ENCODE measurements at places on chromosomes 11 and 22.

DNA sequence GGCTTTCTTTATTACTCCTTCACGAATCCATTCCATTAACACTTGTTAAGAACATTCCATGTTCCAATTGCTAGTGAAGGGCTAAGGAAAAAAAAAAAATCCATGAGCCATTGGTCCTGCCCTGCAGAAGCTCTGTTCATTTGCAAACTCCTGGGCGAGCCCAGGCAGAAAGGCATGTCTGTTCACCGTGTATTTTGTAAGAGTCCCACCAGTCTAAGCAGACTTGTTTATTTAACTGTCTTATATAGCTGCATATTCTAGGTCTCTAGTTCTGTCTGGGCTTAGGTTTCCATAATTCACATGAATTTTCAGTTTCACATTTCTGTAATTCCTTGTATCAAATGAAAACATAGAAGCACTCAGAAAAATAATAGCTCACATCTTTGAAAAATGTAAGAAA, 97.4 kb upstream of the POU2AF2 start:
- DNase-seq, result no peak

GRCh38 chr11:57482782-57483561, 22.6 kb downstream of the RTN4RL2 start:
- DNase-seq, result peak; percentile 33

DNA sequence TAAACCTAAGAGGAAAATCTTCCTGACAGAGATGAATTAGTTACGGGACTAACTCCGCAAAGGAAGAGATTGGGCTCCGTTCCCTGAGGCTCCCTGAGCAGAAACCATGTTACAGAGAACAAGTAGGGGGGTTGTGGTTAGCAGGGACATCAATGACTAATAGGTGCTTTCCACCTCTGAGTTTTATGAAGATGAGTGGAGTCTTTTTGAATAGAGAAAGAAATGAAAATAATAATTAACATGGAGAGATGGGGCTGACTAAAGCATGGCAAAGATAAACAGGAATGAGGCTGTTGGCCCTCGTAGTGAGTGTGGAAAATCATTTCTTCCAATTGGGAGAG, 47.5 kb upstream of the PICALM start:
- peak; percentile 7 for DNase-seq

DNA sequence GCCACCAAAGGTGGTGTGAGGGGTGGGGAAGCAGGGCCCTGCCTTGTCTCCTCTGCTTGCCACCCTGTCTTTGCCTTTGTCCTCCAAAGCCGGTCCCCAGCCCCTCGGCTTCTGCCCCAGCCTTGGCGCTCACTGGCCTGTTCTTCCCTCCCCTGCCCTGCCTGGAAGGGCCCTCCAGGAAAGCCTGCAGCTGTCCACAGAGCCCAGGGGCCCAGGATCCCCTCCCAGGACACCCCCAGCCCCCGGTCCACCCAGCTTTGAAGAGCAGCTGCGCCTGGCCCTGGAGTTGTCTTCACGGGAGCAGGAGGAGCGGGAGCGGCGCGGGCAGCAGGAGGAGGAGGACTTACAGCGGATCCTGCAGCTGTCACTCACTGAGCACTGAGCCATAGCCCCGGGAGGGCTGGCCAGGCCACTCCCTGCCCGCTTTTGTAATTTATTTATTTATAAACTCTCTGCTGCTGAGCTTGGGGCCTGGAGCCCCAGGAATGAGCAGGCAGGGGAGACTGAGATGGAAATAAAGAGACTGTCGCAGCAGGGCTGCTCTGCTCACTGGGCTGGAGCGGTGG, 1.3 kb upstream of the SSH3 start:
- DNase-seq, result no peak

DNA sequence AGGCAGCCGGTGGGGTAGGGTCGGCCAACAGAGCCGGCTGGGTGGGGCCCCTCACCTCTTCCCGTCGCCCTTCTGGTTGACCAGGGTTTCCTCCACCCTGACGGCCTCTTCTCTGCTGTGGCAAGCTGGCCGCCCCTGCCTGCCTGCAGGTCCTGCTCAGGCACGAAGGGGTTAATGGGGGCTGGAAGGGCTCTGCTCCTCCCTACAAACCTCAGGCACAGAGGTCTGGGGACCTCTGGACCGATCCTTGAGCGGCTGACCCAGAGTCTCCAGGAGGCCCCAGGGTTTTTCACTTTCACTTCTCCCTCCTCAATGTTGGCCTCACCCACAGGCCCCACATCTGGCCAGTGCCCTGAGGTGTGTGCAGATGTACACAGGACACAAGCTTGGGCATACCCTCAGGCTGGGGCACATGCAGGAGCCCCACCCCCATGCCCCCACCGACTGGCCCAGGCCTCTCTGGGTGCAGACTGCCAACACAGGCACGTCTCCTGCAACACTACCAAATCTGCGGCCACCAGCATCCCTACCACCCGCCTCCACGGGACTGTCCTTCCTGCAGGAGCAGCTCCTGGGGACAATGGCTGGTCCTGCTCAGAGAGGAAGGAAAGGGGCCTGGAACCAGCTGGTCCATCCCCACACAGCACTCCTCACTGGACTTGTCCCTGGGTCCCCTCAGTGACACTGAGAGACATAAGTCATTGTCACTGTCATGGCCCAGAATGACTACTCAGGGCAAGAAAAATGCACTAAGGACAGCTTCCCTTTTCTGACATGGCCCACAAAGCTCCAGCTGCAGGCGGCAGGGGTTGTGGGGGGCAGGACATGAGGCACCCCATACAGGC, 3.2 kb upstream of the TBX1 start:
- DNase-seq, result no peak

DNA sequence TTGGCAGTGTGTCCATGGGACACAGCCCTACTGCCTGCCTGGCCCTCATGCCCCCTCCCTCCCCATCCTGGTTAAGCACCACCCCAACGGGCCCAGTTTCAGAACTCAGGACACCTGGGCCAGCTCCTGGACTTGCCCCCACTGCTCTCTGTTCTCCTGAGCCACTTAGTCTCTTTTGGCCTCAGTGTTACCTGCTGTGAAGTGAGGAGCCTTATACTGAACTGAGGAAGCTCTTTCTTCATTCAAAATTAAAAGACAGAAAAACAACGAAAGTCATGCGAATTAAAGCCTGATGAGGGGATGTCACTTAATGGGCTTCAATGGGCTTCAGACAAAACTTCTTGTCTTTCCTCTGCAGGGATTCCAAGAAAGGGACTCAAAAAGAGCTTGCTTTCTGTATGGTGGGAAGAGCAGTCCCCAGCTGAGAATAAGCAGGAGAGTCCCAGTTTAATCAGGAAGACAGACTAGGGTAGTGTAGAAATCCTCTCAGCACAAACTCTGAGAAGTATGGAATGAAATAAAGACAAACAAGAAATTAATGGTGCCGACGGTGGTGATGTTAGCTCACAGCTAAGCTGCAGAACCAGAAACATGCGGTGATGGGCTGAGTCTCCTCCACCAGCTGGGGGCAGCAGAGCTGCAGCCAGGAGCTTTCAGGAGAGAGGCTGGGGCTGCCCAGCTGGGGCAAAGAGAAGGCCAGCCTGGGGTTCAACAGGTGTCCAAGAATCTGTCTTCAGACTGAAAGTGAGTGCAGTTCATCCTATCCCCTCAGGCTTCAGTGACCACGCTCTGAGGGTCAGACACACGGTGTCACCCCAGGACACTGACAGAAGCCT, 101.0 kb downstream of the GGTLC2 start:
- DNase-seq, result no peak

DNA sequence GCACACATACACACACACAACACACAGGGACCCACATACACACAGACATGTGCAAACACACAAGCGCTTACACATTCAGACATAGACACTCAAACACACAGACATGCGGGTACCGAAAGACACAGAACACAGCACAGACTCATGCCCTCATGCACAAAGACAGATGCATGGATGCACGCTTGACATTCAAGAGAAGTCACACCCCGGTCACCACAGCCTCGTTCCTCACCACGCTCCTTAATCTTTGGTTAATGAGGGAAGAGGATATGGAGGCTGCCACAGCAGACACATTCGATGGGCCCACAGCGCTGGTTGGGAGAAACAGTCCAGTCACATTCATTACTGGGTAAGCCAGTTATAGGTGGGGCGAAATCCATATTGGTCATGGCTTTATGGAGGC, 51.9 kb upstream of the EIF3D start:
- no peak for DNase-seq

DNA sequence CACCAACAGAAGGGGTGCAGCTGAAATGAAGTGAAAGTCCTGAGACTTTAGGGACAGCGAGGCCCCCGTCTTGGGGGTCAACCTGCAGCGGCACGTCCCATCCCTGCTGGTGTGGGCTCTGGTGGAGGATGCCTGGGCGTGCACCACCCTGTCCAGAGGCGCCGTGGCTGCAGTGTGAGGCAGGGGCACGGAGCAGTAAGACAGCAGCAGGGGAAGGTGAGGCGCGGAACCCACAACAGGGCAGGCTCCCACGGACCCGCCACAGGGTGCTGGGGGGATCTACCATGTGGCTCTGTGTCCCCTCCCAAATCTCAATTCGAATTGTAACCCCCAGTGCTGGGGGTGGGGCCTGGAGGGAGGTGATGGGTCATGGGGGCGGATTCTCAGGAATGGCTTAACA, 158.6 kb downstream of the SHANK2 start:
- no peak for DNase-seq

GRCh38 chr22:45916515-45916914, 60.4 kb downstream of the WNT7B start:
- DNase-seq, result no peak

- no peak for DNase-seq
These were observed 10.5 kb upstream of the RPS19BP1 start for GRCh38 chr22:39543095-39543494.
